CD4-positive, alpha-beta T cell treated with Interleukin-15 for 4 hours (primary cell): ENCODE measurements at places on chromosomes 11 and 22.

DNA sequence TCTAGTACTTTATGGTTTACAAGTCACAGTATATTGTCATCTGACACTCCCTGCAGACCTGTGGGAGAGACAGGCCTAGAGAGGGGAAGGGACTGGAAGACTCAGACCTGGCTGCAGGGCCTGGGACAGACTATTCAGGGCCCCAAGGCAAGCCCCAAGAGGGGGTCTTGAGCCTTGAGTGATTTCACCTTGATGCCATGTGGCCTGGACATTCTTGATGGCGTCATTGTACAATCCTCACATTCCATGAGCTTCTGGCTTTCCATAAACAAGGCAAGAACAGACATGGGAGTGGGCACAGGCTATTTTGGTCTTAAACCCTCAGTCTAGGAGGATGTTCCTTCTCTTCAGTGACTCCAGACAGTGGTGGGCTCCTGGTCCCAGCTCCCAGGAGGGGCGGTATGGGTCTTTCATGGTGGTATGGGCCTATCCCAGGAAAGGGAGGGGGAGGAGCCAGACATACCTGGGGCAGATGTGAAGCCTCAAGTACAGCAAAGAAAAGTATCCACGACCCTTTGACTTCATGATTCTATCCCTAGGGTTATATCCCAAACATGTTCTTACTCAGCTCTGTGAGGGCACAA lies 1.8 kb upstream of the TBC1D10A start:
- DNase-seq, result no peak

DNA sequence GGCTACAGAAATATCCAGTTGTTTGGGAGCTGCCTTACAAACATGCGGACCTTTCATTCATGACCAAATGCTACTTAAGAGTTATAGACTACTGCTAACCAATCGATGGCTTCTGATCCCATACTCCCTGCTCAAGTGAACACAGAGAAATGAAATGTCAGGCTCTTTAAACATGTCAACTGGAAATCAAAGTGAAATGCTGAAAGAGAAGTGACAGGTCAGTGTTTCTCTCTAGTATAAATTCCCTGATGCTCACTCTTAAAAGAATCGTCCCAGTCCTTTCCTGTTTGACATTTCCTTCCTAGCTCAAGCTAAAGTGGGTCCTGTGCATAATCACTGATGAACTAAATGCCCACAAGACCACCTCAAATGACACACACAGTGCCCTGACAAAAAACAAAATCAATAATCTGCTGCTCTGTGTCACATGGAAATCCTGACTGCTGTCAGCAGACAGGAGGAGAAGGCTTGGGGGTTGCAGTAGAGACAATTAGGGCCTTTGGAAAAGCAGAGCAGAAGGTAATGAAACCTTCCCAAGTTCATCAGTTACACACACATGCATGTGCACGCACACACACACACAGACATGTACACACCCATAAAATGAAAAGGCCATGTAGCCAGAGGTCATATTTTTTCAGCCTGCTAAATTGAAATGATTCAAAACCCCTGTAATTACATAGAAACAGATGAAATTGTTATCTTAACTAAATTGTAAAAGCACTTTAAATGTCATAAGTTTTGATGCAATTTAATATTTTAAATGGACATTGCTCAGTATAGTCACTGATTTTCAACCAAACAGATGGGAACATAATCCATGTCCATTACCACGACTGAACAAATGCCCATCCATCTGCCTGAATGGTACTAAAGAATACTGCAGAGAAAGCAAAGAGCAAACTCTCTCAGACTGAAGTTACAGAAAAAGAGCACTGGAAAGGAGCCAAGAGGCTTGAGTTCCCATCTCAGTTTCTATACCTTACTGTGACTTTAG lies 330.7 kb downstream of the TTC28 start:
- DNase-seq, result no peak

DNA sequence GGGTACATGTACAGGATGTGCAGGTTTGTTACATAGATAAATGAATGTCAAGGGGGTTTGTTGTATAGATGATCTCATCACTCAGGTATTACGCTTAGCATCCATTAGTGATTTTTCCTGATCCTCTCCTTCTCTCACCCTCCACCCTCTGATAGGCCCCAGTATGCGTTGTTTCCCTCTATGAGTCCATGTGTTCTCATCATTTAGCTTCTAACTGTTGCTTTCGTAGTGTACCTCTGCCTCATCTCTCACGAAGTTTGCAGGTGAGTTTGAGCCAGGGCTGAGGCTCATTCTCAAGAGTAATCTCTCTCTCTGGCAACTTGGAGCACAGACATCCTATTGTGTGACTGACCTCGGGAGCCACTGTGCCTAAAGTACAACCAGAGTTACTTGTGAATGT lies 4.7 kb upstream of the HBE1 start:
- DNase-seq, result no peak

DNA sequence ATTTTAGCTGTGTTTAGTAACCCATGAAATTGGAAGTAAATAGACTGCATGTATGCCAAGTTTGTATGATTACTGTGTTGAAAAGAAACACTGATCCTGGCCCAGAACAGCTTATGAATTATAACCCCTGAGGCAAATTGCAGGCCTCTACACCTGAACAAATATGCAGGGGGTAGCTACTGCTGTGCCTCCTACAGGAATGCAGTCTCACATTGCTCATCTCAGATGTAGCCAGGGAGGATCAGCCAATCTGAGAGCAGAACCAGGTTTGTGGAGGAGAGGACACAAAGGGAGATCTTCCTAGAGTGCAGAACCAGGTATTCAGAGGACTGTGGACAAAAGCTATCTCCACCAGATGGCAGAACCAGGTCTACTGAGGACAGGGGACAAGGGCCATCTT lies 442.2 kb upstream of the DDI1 start:
- DNase-seq, result no peak

- DNase-seq, result no peak
Measured at GRCh38 chr11:2143799-2144543, 4.8 kb upstream of the IGF2 start.

DNA sequence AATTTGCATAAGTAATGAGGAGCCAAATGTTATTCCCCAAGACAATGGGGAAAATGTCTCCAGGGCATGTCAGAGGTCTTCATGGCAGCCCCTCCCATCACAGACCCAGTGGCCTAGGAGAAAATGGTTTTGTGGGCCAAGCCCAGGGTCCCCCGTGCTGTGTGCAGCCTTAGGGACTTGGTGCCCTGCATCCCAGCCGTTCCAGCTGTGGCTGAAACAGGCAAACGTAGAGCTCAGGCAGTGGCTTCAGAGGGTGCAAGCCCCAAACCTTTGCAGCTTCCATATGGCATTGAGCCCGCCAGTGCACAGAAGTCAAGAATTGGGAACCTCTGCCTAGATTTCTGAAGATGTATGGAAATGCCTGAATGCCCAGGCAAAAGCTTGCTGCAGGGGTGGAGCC lies 79.9 kb downstream of the FAM181B start:
- DNase-seq, result no peak

GRCh38 chr11:14218728-14219127 lies 140.3 kb downstream of the RRAS2 start:
- DNase-seq, result no peak

GRCh38 chr11:64259533-64260067 lies 8.3 kb downstream of the PLCB3 start:
- no peak for DNase-seq

GRCh38 chr11:65113361-65113756 lies 1.7 kb downstream of the TM7SF2 start:
- DNase-seq, result no peak

GRCh38 chr11:3056296-3057068 lies 741 bp downstream of the CARS1 start:
- DNase-seq, result peak; percentile 22

GRCh38 chr11:74847395-74847794 lies 98.7 kb downstream of the RNF169 start:
- no peak for DNase-seq

GRCh38 chr11:65786786-65787636 lies at the start of gene OVOL1:
Gene OVOL1 (plus strand): TSS chr11:65787063. CDS start chr11:65787374, 311 bp downstream.
- peak; percentile 30 for DNase-seq

DNA sequence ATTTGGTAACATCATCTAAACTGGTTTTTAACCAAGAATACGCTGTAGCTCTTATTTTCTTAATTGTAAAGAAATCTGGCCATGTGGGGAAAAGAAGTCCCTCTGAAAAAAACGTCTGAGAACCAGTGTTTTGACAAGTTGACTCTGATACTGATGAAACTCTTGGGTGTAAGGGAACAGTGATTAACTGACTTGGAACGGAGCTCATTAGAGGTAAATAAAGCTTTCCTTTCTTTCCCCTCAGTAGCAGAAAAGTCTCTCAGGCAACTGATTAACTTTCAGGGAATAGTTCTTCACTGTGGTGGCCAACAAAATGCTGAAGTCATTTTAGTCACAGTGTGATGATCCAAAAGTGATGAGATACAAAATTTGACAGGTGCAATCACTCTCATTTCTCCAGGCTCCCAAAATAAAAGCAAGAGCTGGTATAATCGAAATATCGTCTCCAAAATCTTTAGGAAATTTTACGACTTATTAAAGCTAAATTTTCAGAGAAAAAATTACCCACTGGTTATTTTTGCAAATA lies 52.3 kb downstream of the SLC36A4 start:
- no peak for DNase-seq

GRCh38 chr11:97742717-97743116 lies 1278.0 kb upstream of the CNTN5 start:
- no peak for DNase-seq

- no peak for DNase-seq
Measured at GRCh38 chr11:3775736-3776406, 21.5 kb downstream of the NUP98 start.

DNA sequence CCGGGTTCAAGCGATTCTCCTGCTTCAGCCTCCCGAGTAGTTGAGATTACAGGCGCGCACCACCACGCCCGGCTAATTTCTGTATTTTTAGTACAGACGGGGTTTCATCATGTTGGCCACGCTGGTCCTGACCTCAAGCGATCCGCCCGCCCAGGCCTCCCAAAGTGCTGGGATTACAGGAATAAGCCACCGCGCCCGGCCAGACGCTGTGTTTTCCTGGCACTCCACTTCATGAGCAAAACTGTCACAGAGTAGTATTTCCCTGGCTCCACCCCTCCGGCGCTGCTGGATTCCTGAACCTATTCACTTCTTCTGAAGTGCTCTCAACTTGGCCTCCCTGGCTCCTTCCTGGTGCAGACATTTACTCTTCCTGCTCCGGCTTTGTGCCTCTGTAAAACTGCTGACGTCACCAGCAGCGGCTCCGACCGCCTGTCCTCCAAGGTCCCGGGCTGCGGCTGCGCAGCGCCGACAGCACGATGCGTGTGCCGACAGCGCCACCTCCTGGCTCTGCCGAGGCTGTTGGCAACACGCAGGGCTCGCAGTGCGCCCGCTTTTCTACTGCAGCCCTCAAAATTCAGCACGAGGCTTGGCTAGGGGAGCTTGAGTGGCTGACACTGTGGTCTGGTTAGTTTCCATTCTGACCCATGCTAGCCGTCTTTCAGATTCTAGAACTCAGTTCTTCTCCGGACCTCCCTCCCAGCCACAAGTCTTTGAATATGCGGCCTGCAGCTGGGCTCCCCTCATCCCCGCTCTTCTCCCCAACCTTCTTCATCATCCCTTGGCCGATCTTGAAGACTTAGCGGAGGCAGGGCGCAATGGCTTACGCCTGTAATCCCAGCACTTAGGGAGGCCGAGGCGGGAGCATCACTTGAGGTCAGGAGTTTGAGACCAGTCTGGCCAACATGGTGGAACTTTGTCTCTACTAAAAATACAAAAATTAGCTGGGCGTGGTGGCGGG lies 36.6 kb downstream of the APOL3 start:
- DNase-seq, result peak; percentile 92

DNA sequence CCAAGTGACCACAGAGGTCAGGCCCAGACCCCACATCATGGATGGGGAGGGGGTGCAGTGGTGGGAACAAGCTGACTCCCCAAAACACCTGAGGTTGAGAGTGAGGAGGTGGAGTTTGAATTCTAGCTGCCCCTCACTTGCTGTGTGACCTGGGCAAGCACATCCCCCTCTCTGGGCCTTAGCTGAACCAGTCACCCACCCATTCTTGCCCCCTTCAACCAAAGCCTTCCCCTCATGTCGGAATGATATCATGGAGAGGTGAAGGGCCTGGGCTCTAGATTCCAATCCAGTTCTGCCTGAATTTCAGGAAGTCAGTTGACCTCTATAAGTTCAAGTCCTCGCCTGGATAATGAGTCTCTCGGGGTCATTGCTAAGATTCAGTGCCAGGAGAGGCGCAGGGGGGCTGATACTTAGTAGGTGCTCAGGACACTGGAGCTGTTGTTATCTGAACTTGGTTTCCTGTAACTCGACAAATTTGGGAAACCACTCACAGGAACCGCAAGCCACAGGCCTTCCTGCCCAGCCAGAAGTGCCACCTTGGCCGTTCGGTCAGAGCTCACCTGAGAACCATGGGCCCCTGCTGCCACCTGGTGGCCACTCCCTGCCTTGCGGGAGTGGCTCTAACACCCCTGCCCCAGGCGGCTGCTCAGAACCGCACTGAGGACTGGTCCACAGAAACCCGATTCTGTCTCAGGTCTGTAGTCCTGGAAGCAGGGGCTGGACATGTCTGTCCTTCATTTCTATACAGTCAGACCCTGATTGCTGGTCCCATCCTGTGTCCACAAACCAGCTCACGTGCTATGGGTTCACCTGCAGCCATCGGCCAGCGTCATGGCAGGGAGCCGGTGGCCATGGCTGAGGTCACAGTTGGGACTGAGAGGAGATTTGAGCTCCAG lies 6.9 kb downstream of the CDC42EP1 start:
- peak; percentile 91 for DNase-seq

DNA sequence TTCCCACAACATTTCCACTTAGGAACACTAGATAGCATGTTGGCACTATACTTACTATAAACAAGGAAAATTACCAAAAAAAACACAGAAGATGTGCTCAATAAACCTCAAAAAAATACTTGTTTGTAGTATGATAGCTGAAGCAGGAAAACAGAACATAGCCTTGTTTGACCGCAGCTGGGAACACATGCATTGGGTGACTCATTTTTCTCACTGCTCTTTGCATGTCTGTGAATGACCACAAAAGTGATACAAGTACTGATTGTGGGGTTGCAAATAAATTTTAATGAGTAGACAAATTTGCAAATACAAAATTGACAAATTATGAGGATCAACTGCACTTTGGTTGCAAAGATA lies 22.8 kb upstream of the GUCY1A2 start:
- DNase-seq, result no peak

GRCh38 chr11:24859801-24860300 lies 363.0 kb downstream of the LUZP2 start:
- no peak for DNase-seq

GRCh38 chr11:36389811-36390210 lies 93.7 kb downstream of the PRR5L start:
- DNase-seq, result no peak

- no peak for DNase-seq
Measured at GRCh38 chr22:50443197-50443596, 31.6 kb downstream of the SBF1 start.

DNA sequence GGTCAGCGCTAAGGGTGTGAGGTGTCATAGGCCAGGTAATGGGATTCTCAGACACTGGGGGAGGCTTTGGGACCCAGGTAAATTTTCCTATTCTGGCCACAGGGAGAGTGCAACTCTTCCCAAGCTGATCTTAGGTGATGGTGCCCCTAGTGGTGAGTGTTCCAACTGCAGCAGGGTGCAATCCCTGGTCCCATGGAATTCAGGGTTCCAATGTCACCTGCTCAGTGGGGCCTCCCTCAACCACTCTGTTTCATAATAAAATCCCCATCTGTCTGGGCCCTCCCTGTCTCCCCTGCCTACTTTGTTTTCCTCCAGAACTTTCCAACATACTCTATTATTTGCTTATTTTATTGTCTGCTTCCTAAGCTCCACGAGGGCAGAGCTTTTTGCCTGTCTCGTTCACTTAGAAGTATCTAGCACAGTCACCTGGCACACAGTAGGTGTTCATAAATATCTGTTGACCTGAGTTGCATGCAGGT lies 2.9 kb upstream of the SGSM1 start:
- peak; percentile 57 for DNase-seq

- DNase-seq, result peak; percentile 65
Measured at GRCh38 chr11:122796128-122796717, 42.1 kb upstream of the CRTAM start.
